ENCODE measurements at places on chromosomes 1 and 21.

DNA sequence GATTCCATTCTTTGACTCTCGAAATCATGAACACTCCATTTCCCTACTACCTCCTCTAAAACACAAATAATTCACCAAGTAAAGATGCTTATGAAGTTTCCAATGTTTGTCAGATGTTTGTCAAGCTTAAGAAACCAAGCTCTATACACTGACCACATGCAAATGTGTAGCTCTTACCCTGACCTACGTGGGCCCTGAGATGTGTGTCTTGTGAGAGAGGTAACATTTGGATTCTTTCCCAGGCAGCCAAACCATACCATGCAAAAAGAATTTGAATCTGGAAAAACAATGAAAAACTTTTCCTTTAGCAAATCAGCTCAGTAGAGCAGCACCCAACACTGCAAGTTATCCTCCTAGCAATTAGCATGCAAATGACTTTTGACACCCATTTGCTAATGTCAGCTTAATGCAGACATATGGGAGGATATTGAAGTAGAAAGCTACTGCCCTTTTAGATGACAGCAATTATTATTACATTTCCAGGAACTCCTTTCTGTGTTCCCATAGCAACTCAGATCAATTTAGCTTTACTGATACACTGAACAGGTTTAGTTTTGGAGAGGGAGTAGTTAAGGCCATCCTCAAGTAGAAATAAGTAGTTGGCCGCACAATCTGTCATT, 83.2 kb upstream of the RGS4 start:
- no peak for DNase-seq

DNA sequence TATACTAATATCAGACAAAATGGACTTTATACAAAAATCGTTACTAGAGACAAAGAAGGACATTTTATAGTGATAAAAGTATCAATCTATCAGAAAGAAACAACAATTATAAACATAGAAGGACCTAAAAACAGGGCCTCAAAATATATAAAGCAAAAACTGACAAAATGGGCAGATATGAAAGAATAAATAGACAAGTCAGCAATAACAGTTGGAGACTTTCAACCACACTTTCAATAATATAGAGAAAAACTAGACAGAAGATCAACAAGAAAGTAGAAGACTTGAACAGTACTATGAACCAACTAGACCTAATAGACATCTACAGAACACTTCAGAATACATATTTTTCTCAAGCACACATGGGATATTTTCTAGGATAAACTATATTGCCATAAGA, 52.4 kb downstream of the MIS18A start:
- no peak for DNase-seq

DNA sequence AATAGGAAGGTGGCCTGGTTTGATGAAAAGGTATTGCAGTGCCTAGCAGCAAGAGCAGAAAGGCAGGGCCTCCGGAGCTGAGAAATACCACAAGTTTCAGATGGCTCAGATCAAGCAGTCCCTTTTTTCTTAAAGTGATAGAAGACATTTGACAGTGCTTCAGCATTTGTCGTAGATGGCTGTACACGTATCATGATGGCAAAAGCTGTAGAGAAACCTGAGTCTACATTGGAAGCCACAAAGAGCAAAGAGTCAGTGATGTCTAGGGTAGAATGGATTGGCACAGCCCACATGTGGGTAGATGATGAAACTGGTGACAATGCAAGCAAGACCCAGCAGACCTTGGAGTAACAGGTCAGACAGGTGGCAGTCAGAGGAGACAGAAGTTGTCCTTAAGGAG, 101.3 kb upstream of the ARTN start:
- DNase-seq: no peak

DNA sequence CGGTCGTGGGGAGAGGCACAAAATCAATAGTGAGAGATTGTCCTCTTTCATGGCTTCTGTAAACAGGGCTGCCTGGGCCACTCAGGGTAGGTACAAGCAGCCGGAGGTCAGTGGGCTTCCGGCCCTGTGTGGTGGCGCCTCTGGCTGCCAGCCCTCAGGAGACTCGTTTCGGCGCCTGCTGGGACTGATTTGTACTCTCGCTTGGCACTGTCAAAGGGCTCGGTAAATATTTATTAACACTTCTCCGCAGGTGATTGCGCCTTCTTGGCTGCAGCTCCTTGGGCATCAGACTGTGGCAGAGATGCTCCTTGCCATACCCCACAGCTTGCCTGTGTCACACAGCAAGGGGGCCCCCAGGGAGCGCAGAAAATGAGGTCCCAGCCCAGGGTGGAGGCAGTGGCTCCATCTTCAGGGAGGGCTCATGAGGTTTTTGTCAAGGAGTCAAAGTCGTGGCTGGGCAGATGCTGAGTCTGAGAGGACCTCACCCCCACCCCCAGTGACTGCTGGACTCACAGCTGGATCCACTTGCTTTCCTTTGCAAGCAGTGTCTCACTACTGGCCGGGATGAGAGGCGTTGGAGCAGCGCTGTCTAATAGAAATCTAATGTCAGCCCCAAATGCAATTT, 262.5 kb downstream of the GRIK3 start:
- no peak for DNase-seq

GRCh38 chr1:244330318-244330625, 121.4 kb downstream of the ADSS2 start:
- DNase-seq: no peak

GRCh38 chr1:162596514-162597170, 35.1 kb downstream of the UAP1 start:
- DNase-seq: no peak

- no peak for DNase-seq
Observed at GRCh38 chr21:44286086-44286715, 525 bp downstream of the AIRE start.

DNA sequence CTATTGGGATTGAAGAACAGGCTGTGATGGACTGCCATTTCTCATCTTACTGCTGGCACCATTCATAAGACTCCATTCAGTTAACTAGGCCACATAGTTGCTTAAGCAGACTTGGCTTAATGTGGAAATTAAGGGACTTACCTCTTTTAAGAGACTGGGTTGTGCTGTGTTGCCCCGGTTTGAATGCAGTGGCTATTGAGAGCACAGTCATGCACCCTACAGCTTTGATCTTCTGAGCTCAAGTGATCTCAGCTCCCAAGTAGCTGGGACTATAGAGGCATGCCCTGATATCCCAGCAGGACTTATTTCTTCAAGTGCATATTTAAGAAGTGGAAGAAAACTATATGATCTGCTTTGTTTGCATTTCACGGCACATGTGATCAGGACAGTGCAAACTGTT, 181.1 kb downstream of the RASAL2 start:
- DNase-seq: no peak

DNA sequence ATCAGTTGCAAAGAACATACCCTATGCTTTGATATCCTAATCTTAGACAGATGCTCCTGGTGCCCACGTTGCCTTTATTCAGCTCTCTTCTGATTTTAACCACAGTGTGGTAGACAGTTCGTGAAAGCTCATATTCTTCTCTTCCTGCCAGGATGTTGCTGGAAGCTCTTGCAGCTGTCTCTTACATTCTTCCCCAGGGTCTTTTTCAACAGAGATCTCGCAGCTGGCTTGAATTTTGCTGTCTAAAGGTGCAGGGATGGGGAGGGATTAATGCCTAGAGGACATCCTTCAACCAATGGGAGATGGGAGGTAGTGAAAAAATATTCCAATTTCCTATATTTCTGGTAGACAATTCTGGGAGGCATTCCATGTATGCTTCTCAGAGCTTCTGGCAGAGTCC, 150.0 kb upstream of the APP start:
- DNase-seq: no peak

- no peak for DNase-seq
Observed at GRCh38 chr1:181818943-181819342, 242.6 kb downstream of the ZNF648 start.

GRCh38 chr1:215166886-215167285, 84.3 kb downstream of the KCNK2 start:
- DNase-seq: no peak

GRCh38 chr1:65213271-65214023, 65.4 kb downstream of the AK4 start:
- DNase-seq: no peak

GRCh38 chr1:40092706-40093639, 4.1 kb downstream of the PPT1 start:
- no peak for DNase-seq

DNA sequence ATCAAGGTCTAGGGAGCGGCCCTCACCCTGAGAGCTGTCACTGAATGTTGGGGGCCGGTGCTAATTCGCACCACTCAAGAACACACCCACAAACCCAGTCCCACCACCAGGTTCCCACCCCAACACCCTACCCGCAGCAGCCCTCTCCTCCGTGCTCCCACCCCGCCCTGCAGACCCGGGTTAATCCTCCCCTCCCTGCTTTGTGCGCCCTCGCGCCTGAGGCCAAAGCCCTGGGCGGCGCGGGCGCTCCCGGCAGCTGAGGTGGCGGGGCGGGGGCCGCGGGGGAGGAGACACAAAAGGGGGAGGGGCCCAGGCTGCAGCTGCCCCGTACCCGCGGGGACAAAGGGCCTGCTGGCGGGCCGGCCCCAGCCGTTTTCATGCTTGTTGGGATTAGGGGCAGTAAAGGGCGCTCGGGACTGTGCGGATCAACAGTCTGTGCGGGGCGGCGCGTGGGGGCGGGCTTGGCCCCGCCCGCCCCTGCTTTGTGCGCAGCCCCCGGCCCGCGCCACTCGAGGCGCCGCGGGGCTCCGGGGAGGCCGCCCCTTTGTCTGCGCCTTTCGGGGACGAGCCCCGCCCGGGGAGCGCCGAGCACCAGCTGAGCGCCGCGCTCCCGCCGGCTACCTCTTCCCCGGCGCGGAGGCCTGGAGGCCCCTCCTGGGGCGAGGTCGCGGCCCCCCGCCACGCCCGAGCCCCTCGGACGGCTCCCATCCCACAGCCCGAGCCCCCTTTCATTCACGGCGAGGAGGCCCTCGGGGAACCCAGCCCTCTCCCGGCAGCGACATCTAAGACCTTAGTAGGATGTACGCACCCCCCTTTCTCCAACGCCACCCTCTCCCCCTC, 10.9 kb downstream of the C1orf216 start:
- no peak for DNase-seq

GRCh38 chr21:27425574-27425973, 458.7 kb upstream of the ADAMTS5 start:
- no peak for DNase-seq

DNA sequence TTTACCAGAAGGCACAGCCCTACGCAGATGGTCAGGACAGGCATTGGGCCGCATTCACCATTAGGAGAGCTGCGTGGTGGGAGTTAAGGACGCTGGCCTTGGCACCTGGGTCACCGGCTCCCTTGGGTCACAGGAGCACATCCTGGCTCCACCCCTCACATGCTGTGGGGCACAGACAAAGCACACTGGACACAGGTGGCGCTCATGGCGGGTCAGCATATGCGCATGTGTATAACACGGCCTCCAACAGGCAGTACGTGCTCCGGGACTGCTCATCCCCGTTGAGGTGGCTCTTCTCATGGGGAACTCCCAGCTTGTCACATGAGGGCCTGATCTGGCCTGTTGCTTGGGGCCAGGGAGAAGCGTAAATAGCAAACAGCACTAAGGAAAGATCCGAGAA, 25.0 kb downstream of the PGBD5 start:
- no peak for DNase-seq

DNA sequence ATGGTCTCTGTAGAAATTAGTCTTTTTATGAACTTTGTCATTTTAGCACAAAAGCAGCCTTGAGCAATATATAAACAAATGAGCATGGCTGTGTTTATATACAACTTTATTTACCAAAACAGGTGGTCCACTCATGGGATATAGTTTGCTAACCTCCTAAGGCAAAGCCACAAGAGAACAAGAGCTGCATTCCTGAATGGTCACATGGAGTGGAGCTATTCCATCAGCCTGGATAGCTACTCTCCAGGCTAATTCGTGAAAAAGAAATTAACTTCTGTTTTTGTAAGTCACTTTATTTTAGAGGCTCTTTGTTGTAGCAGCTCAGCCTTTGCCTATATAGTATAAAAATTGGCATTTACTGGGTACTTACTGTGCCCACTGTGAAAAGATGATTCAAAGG, 163.3 kb upstream of the FAM78B start:
- no peak for DNase-seq

GRCh38 chr1:46406881-46407608, 12.9 kb downstream of the FAAH start:
- DNase-seq: no peak

- no peak for DNase-seq
Observed at GRCh38 chr21:20639026-20639425, 359.2 kb upstream of the NCAM2 start.

DNA sequence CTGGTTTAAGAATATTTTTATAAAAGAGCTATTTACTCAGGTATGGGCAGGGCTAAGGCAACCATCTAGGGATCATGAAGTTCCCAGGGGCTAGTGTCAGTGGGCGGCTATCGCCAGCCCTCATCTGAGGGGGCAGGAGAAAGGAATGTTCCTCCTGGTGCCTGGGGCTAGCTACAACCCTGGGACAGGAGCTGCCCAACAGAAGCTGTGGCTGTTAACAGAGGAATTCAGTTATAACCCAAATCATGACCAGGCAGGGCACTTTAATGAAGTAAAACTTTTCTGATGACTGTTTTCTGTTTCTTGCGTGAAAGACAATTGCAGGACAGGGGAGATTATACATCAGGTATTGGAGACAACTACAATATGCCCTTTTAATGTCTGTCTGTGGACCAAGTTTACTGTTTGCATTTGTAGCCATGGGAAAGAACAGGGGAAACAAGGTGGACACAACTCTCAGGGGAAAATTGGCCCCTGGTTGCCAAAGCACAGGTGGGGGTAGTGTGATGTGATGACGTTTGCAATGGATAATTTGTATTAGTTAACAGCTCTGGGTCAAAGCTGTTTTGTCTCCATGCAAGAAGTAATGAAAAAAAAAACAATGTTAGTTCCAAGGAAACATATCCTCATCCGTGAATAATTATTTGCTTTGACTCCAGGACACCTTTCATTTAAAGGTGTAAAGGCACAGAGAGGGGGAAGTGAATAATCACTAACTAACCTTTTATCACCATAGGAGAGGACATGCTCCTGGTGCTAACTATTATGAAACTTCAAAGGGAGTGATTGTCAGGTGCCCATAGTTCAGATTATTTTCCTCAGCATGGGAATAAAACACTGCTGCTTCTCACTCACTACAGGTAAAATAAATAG, 105.2 kb downstream of the TSEN15 start:
- DNase-seq: no peak

DNA sequence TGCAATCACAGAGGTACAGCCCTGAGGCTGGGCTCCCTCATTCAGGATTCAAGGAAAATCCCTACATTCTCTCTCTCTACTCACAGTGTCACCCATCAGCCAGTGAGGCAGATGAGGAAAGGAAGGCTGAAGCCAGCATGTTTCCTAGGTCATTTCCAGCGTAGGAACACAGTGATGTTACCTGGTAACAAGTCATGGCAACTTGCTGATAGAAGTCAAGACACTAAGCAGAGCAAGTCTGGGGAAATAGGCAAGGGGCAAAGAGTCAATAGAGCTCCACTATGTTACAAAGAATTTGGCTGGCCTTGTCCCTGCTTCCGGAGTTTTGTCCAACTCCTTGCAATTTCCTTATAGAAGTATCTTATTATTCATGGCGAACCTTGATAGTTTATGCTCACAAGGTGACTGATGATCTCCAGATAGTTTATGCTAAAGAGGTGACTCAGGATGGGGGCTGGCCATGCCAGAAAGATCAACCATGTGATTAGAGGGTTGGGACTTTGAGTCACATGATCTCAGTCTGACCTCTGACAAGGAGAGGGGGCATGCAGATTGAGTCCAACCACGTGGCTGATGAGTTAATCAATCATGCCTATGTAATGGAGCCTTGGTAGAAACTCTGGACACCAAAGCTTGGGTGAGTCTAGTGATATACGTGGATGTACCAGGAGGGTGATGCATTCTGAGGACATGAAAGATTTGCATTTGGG, 51.1 kb downstream of the SUSD4 start:
- DNase-seq: no peak

Data from thoracic aorta (tissue), 2 donors.